Epithelial cell of proximal tubule (primary cell): ENCODE measurements at places on chromosomes 1 and 21. TPM values are rescaled to one million over a fixed set of nuclear protein-coding genes. Genes with fewer than 3 reads are reported as not detected.

The GJA9 gene
- not detected in 2 replicates for total RNA-seq

The SLX9 gene
- 35.7 and 52.1 TPM in 2 replicates for total RNA-seq

The ZRANB2 gene
- total RNA-seq = 41.5 and 45.4 TPM in 2 replicates

The SLC6A9 gene
- 1.3 and 4.1 TPM in 2 replicates for total RNA-seq

The PRDM16 gene
- total RNA-seq = under 0.01 and 0.06 TPM in 2 replicates

The CCDC27 gene
- total RNA-seq = not detected in 2 replicates

The CASZ1 gene
- total RNA-seq = 11.8 and 17.9 TPM in 2 replicates

The SPRR3 gene
- not detected in 2 replicates for total RNA-seq

The EFHD2 gene
- total RNA-seq = 122 and 184 TPM in 2 replicates

The CD1D gene
- 0.72 and 3.0 TPM in 2 replicates for total RNA-seq

The WNT9A gene
- total RNA-seq = 2.1 and 2.7 TPM in 2 replicates
